ENCODE measurements at places on chromosomes 7 and 10. TPM values are rescaled to one million over a fixed set of nuclear protein-coding genes. Genes with fewer than 3 reads are reported as not detected.

PITX3 gene
- total RNA-seq: not detected

LRRD1 gene
- total RNA-seq: not detected

TUBAL3 gene
- total RNA-seq: 11.3 TPM

GIMAP1 gene
- total RNA-seq: 5.8 TPM

- H3K27me3 ChIP-seq: no peaks in the 10 kb centered on the region
- no peak for DNase-seq
- no peak overlapping the region for H3K4me3 ChIP-seq
Measured at GRCh38 chr10:60377042-60377352, 12.7 kb downstream of the ANK3 start.

DNA sequence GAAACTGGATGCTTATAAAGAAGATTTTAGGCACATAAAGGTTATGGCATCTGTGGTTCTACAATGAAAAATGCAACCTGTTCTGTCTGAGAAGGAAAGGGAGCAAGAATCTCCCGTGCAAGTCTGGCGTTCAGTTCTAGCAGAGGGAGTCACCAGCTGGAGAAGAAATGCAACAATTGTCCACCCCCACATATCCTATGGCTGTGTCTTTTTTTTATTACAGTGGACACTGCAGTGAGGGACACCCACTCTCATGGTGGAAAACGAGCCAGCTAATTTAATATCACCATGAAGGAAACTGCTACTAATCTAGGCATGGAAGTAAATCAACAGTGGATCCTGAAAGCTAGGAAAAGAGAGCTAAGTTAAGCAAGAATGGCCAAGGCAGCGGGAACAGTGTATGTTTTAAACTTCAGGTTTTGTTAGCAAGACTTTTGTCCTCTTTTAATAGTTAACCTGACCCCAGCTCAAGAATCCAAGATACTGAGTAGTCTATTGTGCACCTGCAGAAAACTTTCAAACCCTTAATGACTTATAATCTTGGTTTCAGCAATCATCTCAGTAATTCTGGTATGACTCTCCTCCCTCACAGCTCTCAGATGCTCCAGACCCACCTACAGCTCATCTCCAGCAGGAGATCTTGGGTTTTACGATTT is 149.3 kb downstream of the FGFR2 start:
- no peak overlapping the region for H3K4me3 ChIP-seq
- no peaks in the 10 kb centered on the region for H3K36me3 ChIP-seq
- DNase-seq: peak; percentile 34

DNA sequence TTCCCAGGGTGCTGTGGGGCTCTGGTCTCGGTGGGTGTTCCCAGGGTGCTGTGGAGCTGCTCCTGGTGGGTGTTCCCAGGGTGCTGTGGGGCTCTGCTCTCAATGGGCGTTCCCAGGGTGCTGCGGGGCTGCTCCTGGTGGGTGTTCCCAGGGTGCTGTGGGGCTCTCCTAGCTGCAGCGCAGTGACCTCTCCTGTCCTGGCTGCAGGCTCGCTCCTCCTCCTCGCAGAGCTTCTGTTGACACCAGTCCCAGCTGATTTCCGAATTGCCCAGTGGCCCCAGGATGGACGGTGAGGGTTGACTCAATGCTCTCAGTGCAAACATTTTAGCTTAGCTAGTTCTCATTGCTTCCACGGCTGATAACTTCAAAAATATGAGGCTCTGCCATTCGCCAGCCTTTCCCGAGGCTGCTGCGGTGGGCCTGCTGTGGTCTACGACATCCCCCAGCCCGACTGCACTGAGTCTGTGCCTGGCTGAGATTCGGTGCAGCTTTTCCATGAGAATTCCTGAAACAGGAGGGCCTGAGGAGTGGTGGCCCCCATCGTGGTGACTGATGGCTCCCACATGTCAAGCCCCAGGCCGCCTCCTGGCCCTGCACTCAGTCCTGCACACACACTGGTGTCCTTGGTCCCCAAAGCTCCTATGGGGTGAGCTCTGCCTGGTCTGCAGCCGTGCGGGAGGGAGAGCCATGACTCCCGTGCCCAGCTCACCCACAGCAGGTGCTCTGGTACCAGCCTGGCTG is 58.3 kb upstream of the NKX6-2 start:
- H3K27ac ChIP-seq: no peak overlapping the region
- H3K27me3 ChIP-seq: peaks cover 71% of the 10 kb centered on the region
- no peak overlapping the region for H3K4me3 ChIP-seq
- H3K4me1 ChIP-seq: peaks cover 17% of the 10 kb centered on the region

- no peak overlapping the region for H3K4me3 ChIP-seq
- no peaks in the 10 kb centered on the region for H3K36me3 ChIP-seq
- no peak overlapping the region for H3K27ac ChIP-seq
- no peaks in the 10 kb centered on the region for H3K27me3 ChIP-seq
Measured at GRCh38 chr7:26237035-26237807, 35.7 kb downstream of the CBX3 start.

DNA sequence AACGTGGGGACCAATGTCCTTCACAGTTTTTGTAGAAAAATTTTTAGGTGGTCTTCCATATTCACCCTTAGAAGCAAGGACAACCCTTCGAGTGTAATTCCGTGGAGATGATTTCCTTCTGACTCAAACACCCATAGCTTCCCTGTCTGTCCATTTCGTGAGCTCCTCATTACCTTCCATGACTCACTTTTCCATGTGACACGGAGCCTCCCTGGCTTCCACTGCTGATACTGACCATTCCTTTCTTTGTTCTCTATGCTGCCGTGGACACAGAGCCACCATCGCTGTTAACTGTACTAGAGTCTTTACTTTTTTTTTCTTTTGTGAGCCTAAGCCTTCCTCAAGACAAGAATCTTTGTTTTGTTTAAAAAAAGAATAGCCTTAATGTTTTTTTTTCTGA is 12.5 kb upstream of the ARMS2 start:
- DNase-seq: no peak
- H3K27ac ChIP-seq: no peak overlapping the region
- no peaks in the 10 kb centered on the region for H3K36me3 ChIP-seq
- H3K27me3 ChIP-seq: no peaks in the 10 kb centered on the region

GRCh38 chr7:146119002-146119401 is 2.4 kb downstream of the CNTNAP2 start:
- H3K4me1 ChIP-seq: peaks cover 17% of the 10 kb centered on the region
- no peaks in the 10 kb centered on the region for H3K36me3 ChIP-seq
- H3K27ac ChIP-seq: no peak overlapping the region
- H3K4me3 ChIP-seq: no peak overlapping the region
- H3K27me3 ChIP-seq: peaks cover 42% of the 10 kb centered on the region
- DNase-seq: no peak
